Panc1 (cell line): ENCODE measurements at places on chromosomes 4 and X.

- DNase-seq = no peak
- no peaks in the 10 kb centered on the region for H3K36me3 ChIP-seq
- H3K27me3 ChIP-seq = no peaks in the 10 kb centered on the region
- no peak overlapping the region for H3K27ac ChIP-seq
- H3K4me3 ChIP-seq = no peak overlapping the region
- H3K4me1 ChIP-seq = no peaks in the 10 kb centered on the region
Observed at GRCh38 chr4:38582889-38583470, 81.0 kb upstream of the KLF3 start.

GRCh38 chr4:87141428-87141827 is 79.0 kb downstream of the KLHL8 start:
- H3K27me3 ChIP-seq = no peaks in the 10 kb centered on the region
- DNase-seq = no peak
- no peak overlapping the region for H3K4me3 ChIP-seq
- no peaks in the 10 kb centered on the region for H3K36me3 ChIP-seq

GRCh38 chr4:113548303-113548702 is 213.2 kb downstream of the CAMK2D start:
- H3K27ac ChIP-seq = peak overlapping the region; percentile 51; the same call in 1 of the 2 replicates
- H3K36me3 ChIP-seq = no peaks in the 10 kb centered on the region; the same call in 1 of the 2 replicates
- H3K4me1 ChIP-seq = peaks cover 11% of the 10 kb centered on the region
- H3K4me3 ChIP-seq = no peak overlapping the region

- no peak overlapping the region for H3K4me3 ChIP-seq
- no peak overlapping the region for H3K27ac ChIP-seq
- H3K4me1 ChIP-seq = no peaks in the 10 kb centered on the region
- DNase-seq = no peak
- H3K36me3 ChIP-seq = no peaks in the 10 kb centered on the region
- H3K27me3 ChIP-seq = no peaks in the 10 kb centered on the region
Observed at GRCh38 chr4:121016611-121017010, 55.7 kb downstream of the NDNF start.

DNA sequence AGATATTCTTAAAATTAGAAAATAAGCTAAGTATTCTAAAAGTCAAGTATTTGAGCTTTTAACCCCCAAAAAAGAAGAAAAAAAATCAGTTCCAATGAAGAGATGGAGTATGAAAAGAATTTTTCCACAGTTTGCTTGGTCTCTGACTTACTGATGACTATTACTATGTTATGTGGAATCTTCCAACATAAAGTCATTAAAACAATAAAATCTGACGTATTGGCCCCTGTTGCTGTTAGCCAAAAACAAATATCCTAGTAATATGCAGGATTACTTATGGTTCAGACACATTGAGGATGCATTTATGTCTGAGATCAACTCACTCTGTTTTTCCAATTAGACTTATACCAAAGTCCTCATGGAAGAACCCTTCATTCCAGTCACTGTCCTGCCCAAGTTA is 517.2 kb upstream of the ADGRL3 start:
- no peaks in the 10 kb centered on the region for H3K36me3 ChIP-seq
- no peak overlapping the region for H3K27ac ChIP-seq
- no peak for DNase-seq
- no peaks in the 10 kb centered on the region for H3K4me1 ChIP-seq
- no peaks in the 10 kb centered on the region for H3K27me3 ChIP-seq

GRCh38 chr4:87931932-87932331 is 43.6 kb upstream of the SPP1 start:
- H3K27ac ChIP-seq = no peak overlapping the region
- no peaks in the 10 kb centered on the region for H3K4me1 ChIP-seq
- H3K36me3 ChIP-seq = no peaks in the 10 kb centered on the region
- no peak overlapping the region for H3K4me3 ChIP-seq

- H3K36me3 ChIP-seq = no peaks in the 10 kb centered on the region; the same call in 1 of the 2 replicates
- no peaks in the 10 kb centered on the region for H3K4me1 ChIP-seq
- H3K27ac ChIP-seq = no peak overlapping the region
- no peak for DNase-seq
Observed at GRCh38 chr4:147865926-147866325, 134.0 kb downstream of the ARHGAP10 start.

- H3K4me1 ChIP-seq = no peaks in the 10 kb centered on the region
- no peak overlapping the region for H3K4me3 ChIP-seq
- DNase-seq = no peak
Observed at GRCh38 chr4:108891896-108892590, 129.2 kb upstream of the ETNPPL start.

GRCh38 chrX:152806035-152806434 is 24.5 kb downstream of the CETN2 start:
- H3K27ac ChIP-seq = no peak overlapping the region
- no peak for DNase-seq
- H3K4me3 ChIP-seq = no peak overlapping the region
- no peaks in the 10 kb centered on the region for H3K4me1 ChIP-seq
- H3K36me3 ChIP-seq = no peaks in the 10 kb centered on the region

DNA sequence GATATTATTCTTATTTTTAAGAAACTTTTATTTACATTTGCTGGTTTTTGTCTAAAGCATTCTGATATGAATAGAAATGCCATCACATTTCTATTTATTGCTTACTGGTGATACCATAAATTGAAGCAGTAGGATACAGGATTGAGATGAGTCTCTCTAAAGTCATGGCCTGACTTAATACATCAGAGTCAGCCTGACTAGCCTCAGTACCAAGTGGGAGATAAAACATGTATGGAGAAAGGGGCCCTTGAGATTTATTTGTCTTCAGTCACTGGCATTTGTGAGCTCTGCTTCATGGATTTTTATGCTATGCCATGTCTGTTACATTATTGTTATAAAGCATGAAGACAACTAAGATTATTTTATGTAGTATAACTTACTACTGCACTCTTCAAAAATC is 465.5 kb downstream of the ADGRL3 start:
- H3K27ac ChIP-seq = no peak overlapping the region
- H3K4me1 ChIP-seq = no peaks in the 10 kb centered on the region
- no peak for DNase-seq
- no peak overlapping the region for H3K4me3 ChIP-seq

GRCh38 chr4:124322234-124323065 is 390.1 kb downstream of the ANKRD50 start:
- H3K4me1 ChIP-seq = no peaks in the 10 kb centered on the region; the same call in 1 of the 2 replicates
- H3K27ac ChIP-seq = no peak overlapping the region
- DNase-seq = peak; percentile 17
- H3K4me3 ChIP-seq = no peak overlapping the region

DNA sequence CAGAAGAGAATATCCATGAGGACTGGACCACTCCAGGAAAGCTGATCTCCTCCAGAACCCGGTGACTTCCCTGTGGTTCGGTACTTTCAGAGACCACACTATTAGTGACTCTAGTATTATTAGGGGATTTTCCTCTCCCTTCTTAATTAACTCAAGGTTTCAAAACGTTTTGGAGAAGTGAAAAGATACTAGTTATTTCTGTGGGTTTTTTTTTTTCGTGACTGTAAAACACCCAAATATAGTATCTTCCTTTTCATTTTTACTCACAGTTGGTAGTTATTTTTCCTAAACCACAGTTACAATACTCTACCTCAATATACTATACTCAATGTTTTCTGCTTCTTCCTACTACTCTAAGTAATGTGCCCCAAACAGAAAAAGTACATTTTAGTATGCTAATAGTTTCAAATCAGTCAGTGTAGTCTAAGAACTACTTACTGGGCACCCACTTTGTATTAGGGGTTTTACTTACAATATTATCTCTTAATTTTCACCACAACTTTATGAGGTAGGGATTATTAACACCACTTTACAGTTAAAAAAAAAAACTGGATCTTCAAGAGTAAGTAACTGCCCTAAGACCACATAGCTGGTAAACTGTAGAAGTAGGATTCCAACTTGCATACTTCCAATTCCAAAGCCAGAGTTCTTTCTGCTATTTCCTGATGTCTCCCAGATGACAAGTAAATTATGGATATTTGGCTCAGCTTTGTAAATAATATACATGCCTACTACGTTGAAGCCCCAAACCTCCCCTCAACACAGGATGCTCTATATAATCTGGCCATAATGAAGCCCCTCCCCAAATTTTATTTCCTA is 45.0 kb downstream of the SLC9A7 start:
- no peak for DNase-seq
- no peak overlapping the region for H3K4me3 ChIP-seq
- peaks cover 18% of the 10 kb centered on the region for H3K4me1 ChIP-seq

GRCh38 chrX:13791559-13791958 is 25.3 kb downstream of the GPM6B start:
- no peaks in the 10 kb centered on the region for H3K36me3 ChIP-seq
- H3K27ac ChIP-seq = no peak overlapping the region
- H3K4me1 ChIP-seq = no peaks in the 10 kb centered on the region
- no peaks in the 10 kb centered on the region for H3K27me3 ChIP-seq

- H3K36me3 ChIP-seq = peaks cover 13% of the 10 kb centered on the region
- DNase-seq = no peak
- peak overlapping the region; percentile 17 for H3K27ac ChIP-seq
- peaks cover 39% of the 10 kb centered on the region for H3K4me1 ChIP-seq
- no peak overlapping the region for H3K4me3 ChIP-seq
Observed at GRCh38 chr4:183256756-183257385, 63.2 kb downstream of the CLDN22 start.

GRCh38 chr4:94480362-94480951 is 28.7 kb downstream of the PDLIM5 start:
- no peak overlapping the region for H3K4me3 ChIP-seq
- H3K27me3 ChIP-seq = no peaks in the 10 kb centered on the region
- no peak overlapping the region for H3K27ac ChIP-seq
- H3K4me1 ChIP-seq = no peaks in the 10 kb centered on the region; the same call in 1 of the 2 replicates
- DNase-seq = no peak

DNA sequence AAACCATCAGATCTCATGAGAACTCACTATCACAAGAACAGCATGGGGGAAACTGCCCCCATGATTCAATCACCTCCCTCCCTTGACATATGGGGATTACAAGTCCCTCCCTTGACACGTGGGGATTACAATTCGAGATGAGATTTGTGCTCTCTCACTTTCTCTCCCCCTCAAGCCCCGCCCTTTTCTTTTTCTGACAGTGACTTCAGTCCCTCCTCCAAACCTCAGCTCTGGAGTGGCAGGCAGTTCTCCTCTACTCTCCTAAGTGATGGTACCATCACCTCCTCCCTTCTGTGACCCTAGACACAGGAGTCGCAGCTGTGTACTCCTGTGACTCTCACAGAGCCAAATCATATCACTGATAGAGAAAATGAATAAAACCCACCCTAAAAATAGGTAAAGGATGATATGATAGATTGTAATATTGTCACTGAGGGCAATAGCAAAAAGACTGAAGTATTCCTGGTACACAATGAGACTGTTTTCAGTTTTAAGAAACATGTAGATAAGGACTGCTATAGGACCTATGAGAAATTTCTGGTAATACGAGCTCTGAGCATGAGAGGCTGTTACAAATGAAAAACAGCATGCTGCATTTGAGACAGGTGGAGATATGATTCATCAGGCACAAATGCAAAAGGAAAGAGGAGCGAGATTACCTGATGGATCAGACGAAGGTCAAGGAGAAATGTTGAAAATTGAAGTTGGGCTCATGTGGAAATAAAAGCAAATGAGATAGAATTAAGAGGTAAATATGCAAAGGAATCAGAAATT is 101.2 kb upstream of the CBLL2 start:
- H3K27me3 ChIP-seq = no peaks in the 10 kb centered on the region
- H3K27ac ChIP-seq = no peak overlapping the region
- no peaks in the 10 kb centered on the region for H3K4me1 ChIP-seq
- H3K4me3 ChIP-seq = no peak overlapping the region
- no peaks in the 10 kb centered on the region for H3K36me3 ChIP-seq
- DNase-seq = no peak

GRCh38 chr4:122476745-122477144 is 20.2 kb upstream of the IL2 start:
- no peak overlapping the region for H3K27ac ChIP-seq
- DNase-seq = no peak
- H3K4me3 ChIP-seq = no peak overlapping the region
- no peaks in the 10 kb centered on the region for H3K27me3 ChIP-seq
- no peaks in the 10 kb centered on the region for H3K36me3 ChIP-seq

DNA sequence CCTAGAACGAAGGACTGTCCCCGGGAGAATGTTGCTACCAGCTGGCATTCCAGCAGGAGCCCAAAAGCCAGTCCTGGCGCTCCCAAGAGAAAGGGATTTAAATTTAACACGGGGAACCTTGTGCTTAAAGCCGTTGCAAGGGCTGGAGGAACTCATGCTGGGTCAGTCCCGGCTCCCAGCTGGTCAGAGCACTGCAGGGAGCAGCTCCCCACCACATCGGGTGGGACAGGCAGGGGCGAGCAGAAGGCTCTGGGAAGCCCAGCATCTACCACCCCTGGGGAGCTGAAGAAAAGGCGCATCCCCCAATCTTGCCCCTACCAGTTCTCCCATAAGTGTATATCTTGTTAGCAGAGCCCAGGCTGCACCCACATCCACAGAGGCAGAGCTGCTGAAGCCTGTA is 15.7 kb downstream of the CFAP99 start:
- no peaks in the 10 kb centered on the region for H3K36me3 ChIP-seq
- H3K27ac ChIP-seq = no peak overlapping the region
- no peaks in the 10 kb centered on the region for H3K27me3 ChIP-seq
- H3K4me1 ChIP-seq = no peaks in the 10 kb centered on the region; the same call in 1 of the 2 replicates
- no peak overlapping the region for H3K4me3 ChIP-seq
- DNase-seq = no peak
